Psoas muscle (tissue), 8 donors: ENCODE measurements at places on chromosomes 4 and X. TPM values are rescaled to one million over a fixed set of nuclear protein-coding genes. Genes with fewer than 3 reads are reported as not detected.

COL4A6 gene
- 0.68 TPM for total RNA-seq

COQ2 gene
- total RNA-seq = 29.1 TPM

ADGRL3 gene
- 0.44 TPM for total RNA-seq

GRCh38 chrX:16970977-16971376 lies 24.5 kb downstream of the REPS2 start:
- no peak for DNase-seq

DNA sequence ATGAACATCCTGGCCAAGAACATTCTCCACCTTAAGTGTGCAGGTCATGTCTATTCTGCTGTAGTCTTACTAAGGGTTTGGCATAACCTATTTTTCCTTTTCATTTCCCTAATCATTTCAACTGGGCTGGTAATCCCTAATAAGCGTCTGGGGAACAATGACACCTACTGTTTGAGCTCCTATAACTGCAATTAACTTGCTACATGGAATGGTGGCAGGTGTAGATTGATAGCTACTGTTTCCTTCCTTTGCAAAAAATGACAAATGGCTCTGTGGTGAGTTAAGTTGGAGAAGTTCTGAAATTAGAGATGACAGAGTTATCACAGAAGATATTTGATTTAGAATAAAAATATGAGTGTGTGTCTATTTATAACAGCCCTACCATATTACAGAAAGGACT lies 104.5 kb upstream of the NAP1L5 start:
- no peak for DNase-seq

- no peak for DNase-seq
These were observed 1703.7 kb upstream of the AGA start for GRCh38 chr4:179145746-179146525.

- no peak for DNase-seq
These were observed 586.9 kb upstream of the NR3C2 start for GRCh38 chr4:149029056-149029651.

DNA sequence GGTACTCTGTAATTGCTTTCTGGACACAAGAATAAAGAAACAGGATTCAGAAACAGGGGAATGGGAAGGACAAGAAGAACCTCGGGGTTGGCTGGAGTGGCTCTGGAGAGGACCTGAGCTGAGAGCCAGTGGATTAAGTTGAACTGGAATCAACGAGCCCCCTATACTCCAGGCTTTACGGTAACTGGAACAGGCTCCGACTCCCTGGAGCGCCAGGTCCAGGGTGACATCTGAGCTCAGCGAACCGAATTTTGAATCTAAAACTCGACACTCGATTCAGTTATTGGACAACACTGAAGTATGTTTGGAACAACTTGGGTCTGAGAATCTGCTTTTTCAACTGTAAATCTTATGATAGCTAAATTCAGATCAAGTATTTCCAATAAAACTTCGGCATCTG lies 23.9 kb downstream of the HMX1 start:
- no peak for DNase-seq

DNA sequence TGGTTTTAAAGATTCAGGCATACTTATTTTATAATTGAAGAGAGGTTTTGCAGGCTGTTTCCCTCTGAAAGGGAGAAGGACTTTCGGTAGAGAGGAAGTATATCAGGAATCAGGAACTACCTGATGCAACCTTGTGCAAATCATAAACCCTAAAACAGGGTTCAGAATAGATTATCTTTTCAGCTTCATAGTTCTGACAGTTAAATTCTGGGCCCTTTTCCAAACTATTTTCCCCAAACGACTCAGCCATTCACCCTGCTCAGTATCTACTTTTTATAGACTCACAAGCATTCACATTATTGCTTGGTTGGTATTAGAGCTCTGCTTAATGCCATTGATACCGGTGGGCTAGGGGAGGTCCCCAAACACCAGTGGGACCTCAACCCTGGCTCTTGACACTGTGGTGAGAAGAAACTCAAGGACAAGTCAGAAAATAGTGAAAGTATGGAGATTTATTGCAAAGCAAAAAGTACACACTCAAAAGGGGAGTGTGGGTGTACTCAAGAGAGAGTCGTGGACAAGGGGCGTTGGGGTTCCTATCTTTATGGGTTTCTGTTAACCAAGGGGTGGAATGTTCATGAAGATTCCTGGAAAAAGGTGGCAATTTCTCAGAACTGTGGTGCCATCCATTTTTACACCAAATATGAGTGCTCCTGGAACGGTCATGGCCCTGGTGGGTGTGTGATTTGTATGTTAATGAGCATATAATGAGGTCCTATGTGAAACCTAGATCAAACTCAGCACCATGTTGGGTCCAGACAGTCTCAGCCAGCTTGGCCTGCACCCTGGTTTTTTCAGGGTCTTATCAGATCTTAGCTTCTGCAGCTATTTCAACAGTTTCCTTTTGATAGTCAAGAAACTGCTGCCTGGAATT lies 238.3 kb downstream of the DCLK2 start:
- no peak for DNase-seq

DNA sequence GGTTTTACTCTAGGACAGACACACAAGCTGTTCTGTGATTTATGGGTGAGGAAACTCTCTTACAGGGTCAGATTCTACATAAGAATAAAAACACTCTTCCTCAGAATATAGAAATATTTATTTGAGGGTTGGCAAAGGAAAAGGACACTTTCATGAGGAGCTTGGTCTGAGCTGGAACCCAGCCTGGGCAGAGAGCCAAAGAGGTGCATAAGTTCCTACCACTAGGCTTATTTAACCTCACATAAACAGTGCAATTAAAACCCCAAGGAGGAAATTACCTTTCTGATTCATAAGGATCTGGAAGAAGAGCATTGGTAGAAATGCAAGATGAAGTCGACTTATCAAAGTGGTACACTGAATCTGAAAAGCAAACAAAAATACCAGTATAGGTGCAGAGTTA lies 32.9 kb downstream of the SETD7 start:
- no peak for DNase-seq

DNA sequence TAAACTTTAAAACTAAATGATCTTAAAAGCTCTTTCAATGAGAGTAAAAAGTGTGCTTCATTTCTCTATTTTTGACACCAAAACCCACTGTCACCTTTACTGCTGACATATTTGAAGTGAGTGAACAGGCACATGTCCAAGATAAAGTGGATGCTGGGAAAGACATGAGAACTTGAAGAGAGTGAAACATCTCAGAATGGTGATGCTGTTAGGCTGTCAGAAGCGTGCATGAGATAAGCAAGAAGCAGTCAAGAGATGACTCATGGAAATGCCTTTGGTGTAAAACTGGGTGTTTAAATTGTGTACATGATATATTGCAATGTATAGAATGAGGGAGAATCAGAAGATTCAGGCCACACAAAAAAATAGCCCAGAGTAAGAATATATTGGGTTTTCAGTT lies 21.8 kb upstream of the GBA3 start:
- no peak for DNase-seq

GRCh38 chr4:82429728-82430192 lies 502 bp downstream of the HNRNPDL start:
- no peak for DNase-seq

GRCh38 chr4:100754751-100755150 lies 236.9 kb upstream of the EMCN start:
- no peak for DNase-seq

DNA sequence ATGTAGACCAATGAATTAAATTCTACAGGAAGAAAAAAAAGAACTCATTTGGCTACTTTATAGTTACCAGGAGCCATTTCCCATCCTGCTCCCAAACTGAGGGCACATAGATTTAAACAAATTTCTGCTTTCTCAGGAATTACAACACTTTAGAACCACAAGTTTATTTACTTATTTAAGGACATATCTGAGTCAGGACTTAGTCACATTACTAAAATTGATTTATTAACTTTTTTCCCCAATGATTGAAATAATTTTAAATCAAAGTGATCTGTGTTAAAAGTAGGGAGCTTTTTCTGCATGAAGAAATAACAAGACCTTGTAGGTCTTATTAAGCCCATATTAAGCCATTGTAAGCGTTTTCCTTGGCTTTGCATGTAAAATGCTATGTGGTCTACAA lies 291.0 kb upstream of the HAND2 start:
- DNase-seq = no peak

- no peak for DNase-seq
These were observed 17.0 kb downstream of the ADD1 start for GRCh38 chr4:2860391-2861348.

- DNase-seq = no peak
These were observed 27.1 kb upstream of the NSUN7 start for GRCh38 chr4:40722576-40723161.

- peak; percentile 84 for DNase-seq
These were observed at the start of gene IL15 for GRCh38 chr4:141636082-141636770. Gene IL15, plus strand, starts transcription at chr4:141636583. Its CDS starts 82,882 bp downstream, at chr4:141719465.

GRCh38 chrX:118373538-118373937 lies 27.6 kb downstream of the WDR44 start:
- DNase-seq = no peak
